ENCODE measurements at places on chromosomes 6 and 20.

- DNase-seq = no peak
These were observed 115.4 kb downstream of the SYCP2 start for GRCh38 chr20:59817846-59818615.

DNA sequence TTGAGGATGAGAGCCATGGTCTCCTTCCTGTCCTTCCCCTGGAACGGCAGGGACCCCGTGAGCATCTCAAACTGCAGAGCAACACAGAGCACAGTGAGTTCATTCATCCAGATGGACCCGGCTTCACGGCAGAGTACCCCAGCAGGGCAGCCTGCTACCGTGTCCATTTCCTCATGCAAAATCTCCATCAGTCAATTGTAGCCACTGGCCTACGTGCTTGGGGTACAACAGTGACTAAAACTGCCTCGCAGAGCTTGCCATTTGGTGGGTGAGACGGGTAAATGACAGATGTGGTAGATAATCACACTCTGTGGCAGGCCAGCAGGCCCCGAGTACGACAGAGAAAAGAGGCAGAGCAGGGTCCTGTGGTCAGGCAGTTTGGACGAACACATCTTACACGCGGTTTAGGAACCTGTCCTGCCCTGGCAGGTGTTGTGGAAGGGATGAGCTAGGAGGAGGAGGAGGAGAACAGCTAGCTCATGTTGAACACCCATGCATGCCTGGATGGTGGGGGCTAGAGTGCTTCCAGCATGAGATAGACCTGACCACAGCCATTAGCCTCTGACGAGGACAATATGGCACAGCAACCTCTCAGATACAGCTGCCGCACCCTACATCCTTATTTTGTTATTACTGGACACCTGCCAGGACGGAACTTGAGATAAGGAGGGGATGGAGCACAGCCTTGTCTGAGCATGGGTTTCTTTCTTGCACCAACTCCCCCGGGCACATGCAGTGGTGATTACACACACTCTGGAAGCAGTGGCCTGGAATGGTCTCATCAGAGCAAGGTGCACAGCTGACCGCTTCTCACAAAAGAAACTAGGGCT, 95.6 kb downstream of the RAMACL start:
- DNase-seq = no peak

DNA sequence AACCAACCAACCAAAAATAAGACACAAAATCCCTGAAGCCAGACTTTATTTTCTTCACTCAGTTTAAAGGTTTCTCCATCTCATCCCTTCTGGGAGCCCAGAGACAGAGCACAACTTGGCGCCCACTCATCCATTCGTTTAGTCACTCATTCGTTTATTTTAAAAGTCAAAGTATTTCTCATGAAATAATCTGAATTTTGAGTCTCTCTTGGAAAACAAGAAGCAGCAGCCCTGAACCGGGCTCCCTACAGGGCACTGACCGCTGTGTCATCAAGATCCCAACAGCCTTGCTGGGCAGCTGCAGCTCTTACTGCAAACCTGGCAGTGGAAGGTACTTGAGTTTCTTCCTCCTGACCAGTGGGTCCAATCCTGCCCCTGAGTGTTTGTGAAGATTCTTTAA, 171.6 kb downstream of the THBS2 start:
- DNase-seq = no peak

- DNase-seq = no peak
These were observed 73.2 kb downstream of the ATRN start for GRCh38 chr20:3543901-3544507.

DNA sequence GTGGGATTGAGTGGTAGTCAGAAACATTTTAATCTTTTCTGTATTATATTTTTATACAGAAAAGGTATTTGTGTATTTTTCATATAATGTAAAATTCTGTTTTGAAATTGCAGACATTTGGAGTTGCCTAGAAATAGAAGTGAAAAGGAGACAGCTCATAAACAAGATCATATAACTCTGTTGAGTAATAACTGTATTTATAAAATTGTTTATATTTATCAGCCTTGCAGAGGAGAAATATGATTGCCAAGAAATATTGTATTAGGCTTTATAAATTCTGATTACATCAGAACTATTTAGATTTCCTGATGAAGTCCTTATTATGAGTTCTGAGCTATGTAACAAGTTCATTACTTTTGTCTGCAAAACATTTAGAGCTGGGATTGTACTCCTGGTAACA, 55.3 kb downstream of the RIPOR2 start:
- no peak for DNase-seq

DNA sequence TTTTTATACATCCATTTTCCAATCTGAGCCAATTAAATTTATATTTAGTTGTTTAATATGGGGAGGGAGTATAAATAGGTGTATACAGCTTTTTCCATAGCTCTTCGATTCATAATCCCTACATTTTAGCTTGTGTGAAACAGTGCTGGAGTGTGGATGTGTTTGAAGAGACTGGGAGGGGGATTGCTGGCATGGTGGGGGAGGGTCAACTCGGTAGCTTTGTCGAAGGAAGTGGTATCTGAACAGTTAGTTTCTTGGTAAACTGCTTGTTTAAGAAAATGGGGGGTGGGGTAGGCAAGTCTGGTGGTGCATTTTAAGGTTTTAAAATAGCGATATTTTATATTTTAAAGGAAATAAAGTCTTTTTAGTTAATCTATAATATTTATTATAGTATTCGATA, 1.4 kb upstream of the LIN28B start:
- DNase-seq = no peak

DNA sequence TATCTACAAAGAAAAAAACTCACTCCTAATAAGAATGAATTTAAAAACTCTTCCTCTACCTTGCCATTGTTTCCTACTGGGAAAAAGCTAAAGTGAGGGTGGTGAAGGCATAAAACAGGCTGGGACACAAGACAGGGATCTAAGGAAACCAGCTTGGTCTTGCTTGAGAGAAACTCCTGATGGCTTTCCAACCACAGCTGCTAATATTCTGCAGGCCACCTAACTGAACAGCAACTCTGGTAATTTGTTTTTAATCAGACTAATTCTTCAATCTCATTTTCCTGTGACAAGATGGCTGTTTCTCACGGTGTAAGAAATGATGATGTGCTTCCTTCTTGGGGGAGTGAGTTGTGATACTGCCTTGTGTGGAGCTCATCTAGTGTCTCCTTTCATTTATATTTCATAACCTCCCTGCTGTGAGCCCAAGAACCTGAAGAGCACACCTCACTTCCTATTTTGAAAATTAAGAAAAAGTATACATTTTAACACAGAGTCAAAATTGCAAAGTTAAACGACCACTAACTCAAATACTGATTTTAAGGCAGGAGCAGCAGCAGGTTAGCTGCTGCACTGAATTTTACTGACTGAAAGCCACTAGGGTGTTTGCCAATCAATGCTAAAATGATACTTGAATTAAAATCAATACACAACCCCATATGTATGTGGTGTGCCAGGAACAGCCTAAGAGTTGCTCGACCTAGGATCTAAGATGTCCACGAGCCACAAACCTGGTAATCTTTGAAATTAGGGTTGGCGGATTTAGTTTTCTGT, 58.0 kb downstream of the BACH2 start:
- no peak for DNase-seq

GRCh38 chr6:56293781-56294180, 46.4 kb upstream of the COL21A1 start:
- no peak for DNase-seq

DNA sequence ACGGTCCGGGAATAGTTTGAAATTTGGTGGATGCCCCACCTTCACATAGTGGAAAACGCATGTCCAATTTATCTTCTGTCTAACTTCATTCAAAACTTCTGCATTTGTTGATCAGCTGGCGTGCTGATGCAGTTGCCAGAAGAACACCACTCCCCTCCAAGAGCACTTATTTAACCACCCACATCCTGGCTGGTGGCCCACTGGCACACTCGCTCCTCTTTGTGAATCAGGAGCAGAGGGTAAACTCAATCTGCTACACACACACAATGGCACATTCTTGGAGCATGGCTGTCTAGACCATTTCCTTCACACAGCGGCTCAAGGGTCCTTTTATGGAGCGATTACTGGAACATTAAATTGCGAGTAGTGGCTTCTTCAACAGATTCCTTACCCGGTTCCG, 55.1 kb upstream of the CEP162 start:
- no peak for DNase-seq

DNA sequence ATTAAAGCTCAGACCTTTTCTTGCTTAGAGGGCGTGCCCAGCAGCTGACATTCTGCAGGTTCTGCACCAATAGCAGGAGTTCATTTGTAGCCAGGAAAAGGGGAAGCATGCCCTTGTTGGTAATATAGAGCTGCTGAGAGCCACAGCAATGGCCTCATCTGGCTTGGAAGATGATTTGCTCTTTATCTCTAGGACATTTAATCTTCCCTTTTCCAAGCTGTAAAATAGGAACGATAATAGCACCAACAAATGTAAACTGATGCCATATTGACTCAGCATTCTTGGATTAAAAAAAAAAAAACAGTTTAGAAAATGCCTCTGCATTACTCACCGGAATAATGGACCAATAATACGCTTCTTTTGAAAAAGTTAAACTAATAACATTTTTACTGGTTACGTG, 93.4 kb upstream of the SLC2A12 start:
- no peak for DNase-seq

GRCh38 chr6:15036690-15037245, 209.1 kb upstream of the JARID2 start:
- no peak for DNase-seq

GRCh38 chr6:37284781-37285180, 26.8 kb upstream of the TMEM217 start:
- no peak for DNase-seq

DNA sequence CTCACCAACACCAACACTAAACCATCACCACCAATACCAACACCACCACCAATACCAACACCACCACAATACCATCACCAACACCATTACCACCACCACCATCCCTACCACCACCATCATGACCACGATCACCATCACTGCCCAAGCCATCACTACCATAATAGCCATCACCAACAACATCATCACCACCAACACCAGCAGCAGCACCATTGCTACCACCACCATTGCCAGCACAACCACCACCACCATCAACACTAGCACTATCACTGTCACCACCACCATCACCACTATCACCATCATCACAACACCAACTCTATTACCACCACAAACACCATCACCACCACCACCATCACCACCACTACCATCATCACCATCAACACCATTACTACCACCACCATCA, 53.0 kb downstream of the TMEM242 start:
- no peak for DNase-seq

Data from activated CD8-positive, alpha-beta memory T cell treated with anti-CD3 and anti-CD28 coated beads for 4 hours (primary cell).